Activated CD4-positive, alpha-beta T cell treated with anti-CD3 and anti-CD28 coated beads, Interleukin-2, amount 10 ng/mL, durations not matched to agents 7 days and 5 days (primary cell): ENCODE measurements at places on chromosomes 1 and 21.

GRCh38 chr1:27634177-27634984 lies 604 bp downstream of the FGR start:
- peaks cover 73% of the 10 kb centered on the region for H3K4me1 ChIP-seq
- no peaks in the 10 kb centered on the region for H3K36me3 ChIP-seq
- H3K4me3 ChIP-seq, result peak overlapping the region; percentile 44
- peaks cover 3% of the 10 kb centered on the region for H3K27me3 ChIP-seq

DNA sequence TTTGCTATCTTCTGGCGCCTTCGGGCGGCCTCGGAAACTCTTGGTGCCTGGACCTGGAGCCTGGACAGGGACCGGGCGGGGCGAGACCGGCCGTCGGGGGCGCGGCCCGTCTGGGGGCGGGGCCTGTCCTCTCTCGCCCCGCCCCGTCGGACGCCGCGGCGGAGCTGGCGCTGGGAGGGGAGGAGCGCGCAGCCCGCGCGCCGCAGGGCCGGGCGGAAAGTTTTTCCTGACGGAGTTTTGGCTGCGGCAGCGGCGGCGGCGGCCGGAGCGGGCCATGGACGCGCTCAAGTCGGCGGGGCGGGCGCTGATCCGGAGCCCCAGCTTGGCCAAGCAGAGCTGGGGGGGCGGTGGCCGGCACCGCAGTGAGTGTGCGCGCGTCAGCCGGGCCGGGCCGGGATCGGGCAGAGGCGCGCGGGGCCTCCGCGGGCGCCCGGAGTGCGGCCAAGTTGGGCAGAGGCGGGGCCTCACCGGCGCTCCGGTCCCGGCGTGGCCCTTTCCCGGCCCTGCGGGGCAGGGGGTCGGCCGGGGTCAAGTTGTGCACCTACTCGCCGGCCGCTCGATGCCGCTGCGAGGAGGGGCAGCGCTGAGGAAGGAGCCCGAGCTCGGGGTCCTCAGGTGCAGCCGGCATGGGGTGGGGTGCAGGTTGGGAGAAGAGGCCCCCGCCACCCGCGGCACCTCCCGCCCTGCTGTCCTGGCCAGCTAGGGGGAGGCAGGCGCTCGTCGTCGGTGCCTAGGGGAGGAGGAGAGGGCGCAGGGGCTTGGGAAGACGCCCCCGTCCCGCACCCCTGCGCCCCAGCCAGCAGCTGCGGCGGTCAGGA lies at the start of gene LDLRAP1:
Gene LDLRAP1 (plus strand): TSS at position 182 of the 818 bp plus-strand sequence. CDS start 93 bp downstream, at position 275.
- DNase-seq, result peak; percentile 51
- peaks cover 23% of the 10 kb centered on the region for H3K36me3 ChIP-seq
- H3K4me3 ChIP-seq, result peak within 1 kb of the TSS; percentile 79
- H3K4me1 ChIP-seq, result peaks cover 38% of the 10 kb centered on the region
- H3K27me3 ChIP-seq, result no peaks in the 10 kb centered on the region

GRCh38 chr1:19414515-19415121 lies 70.7 kb downstream of the CAPZB start:
- no peaks in the 10 kb centered on the region for H3K27me3 ChIP-seq
- no peak overlapping the region for H3K4me3 ChIP-seq
- peaks cover 39% of the 10 kb centered on the region for H3K4me1 ChIP-seq
- DNase-seq, result no peak
- no peak overlapping the region for H3K27ac ChIP-seq

- H3K4me3 ChIP-seq, result no peak overlapping the region
- no peak for DNase-seq
- no peaks in the 10 kb centered on the region for H3K27me3 ChIP-seq
Measured at GRCh38 chr1:30405631-30406212, 317.7 kb downstream of the MATN1 start.
